ENCODE measurements at places on chromosomes 5 and 9.

- no peak for DNase-seq
These were observed 78.9 kb downstream of the PARP8 start for GRCh38 chr5:50745221-50745910.

- peak; percentile 74 for DNase-seq
These were observed 54.4 kb downstream of the ANKH start for GRCh38 chr5:14816999-14817761.

GRCh38 chr9:135061441-135061840, 26.0 kb upstream of the OLFM1 start:
- no peak for DNase-seq

GRCh38 chr5:39266442-39266841, 47.1 kb upstream of the FYB1 start:
- no peak for DNase-seq

DNA sequence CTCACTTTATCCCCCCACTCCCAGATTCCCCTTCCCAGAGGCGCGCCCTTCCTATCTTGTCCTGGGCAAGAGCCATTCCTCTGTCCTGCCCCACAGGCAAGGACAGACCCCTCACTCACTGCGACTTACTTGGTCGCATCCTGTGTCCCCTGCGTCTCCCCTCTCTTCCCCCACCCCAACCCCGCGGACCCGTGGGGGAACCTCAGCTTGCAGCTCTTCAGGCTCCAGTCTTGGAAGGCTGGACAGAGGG, 542 bp downstream of the GGTA1 start:
- DNase-seq = no peak

DNA sequence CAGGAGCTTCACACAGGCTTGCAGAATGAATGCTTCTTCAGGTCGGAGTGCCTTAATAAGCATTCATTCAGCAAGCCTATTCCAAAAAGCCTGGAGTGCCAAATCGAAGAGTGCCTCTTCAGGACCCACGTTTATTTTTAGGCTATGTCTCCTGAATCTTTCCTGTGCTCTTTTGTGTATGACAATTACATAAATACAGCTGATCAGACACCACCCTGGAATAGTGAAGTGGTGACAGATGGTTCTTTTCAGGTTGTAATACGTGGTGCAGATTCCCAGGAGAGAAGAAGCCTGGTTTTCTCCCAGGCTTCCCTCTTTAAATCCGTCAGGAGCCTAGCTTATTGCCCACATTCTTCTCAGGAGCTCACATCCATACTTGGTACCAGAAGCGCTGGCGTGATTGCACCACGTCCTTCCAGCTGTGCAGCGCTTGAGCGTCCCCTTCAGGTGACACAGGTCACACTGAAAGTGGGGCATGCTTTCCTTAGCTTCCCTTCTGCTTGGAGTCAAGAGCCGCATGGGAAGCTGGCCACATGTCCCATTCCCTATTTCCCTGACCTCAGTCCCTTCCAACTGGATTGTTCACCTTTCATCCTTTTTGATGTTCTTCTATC, 123.1 kb downstream of the ADCY2 start:
- no peak for DNase-seq

GRCh38 chr5:36459176-36460135, 146.9 kb upstream of the SLC1A3 start:
- peak; percentile 2 for DNase-seq

- no peak for DNase-seq
These were observed 100.8 kb upstream of the CD180 start for GRCh38 chr5:67297376-67297775.
